ENCODE measurements at places on chromosomes 1 and 21.
A peak's percentile ranks its signal among the peaks of the same experiment; 100 is the strongest.

GRCh38 chr1:151048645-151049032, 1.1 kb downstream of the C1orf56 start:
- DNase-seq = peak; percentile 73

DNA sequence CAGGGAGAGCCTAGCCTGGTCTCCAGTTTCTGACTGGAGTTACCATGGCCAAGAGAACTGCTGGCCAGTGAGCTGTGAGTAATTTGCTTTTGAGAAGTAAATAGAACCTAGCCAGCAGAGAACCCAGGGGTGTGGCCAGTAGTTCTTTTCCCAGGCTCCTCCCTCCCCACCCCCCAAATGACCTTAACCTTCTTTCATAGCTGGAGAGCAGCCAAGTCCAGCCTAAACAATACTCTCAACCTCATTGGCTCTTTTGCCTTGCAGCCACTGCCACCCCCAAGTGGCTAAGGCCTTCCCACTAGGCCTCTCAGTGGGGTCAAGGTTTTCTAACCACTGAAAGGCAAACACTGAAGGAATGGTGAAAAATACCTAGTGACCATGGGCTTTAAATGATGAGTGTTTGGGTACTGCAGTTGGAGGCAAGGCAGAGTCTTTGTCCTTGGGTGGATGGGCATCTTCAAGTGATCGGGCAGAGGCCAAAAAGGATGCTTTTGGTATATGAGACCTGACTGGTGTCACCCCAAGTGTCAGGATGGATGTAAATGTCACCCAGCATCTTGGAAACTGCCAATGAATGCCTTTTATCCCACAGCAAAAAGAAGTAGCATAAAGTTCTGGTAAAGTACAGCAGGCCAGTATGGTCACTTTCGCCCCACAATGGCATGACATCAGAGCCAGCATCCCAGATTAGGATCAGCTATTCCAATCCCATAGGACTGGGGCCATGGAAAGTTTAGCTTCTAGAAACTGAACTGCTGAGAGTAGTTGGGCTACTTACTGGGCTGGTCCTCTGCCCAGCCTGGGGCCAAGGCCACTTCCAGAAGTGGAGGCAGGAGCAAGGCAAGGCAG, 3.5 kb upstream of the PIGV start:
- DNase-seq = no peak

GRCh38 chr1:180816132-180816531, 96.6 kb upstream of the KIAA1614 start:
- DNase-seq = no peak

DNA sequence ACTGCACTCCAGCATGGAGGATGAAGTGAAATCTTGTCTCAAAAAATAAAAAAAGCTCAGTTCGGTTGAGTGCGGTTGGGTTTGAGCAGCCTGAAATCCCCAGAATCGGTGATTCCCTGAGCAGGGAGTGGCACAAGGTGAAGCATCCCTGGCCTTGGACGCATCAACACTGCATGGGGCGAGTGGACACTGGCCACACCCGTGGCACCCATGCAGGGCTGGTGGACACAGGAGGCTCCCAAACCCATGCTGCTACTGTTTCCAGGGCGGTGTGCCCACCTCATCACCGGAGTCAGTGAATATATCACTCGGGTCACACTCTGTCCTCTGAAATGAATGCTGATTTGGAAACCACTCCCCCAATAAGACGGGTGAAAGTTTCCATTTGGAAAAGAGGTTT, 53.4 kb upstream of the ACTRT2 start:
- no peak for DNase-seq

DNA sequence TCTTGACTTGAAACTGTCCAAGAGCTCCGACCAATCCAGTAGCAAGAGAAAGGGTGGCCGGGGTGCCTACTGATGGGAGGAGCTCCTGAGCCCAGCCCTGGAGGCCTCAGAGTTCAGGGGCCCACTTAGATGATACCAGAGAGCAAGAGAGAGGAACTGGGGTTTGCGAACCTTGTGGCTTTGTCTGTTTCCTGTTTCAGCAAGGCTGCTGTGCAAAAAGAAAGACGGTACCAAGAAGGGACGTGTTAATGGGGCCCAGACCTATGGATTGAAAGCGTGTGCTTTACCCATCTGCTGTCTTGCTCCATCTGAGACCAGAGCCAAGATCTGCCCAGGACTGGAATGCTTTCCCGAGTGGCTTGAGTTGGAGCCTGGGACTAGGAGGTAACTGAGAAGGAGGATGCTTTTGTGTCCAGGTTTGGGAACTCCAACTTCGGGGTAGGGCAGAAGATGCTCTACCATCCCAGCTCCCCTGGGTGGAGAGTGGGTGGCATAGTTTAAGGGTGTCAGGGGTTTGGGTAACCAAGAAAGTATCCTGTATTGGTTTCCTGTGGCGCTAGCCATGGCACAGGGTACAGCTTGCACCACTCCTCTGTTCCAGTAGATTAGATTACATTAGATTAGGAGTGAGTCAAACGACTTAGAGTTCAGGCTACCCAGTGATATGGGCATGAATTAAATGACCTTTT, at the start of gene TRAF3IP3:
Gene TRAF3IP3, plus strand, starts transcription at position 128 of the 689 bp plus-strand sequence. CDS start 3,987 bp downstream, outside the sequence.
- DNase-seq = no peak

GRCh38 chr1:78146205-78146771, 100.5 kb downstream of the GIPC2 start:
- DNase-seq = no peak
